CD4-positive, alpha-beta T cell treated with Interleukin-2 at 100 ng/mL for 4 hours (primary cell): ENCODE measurements at places on chromosomes 3 and 15.
A peak's percentile ranks its signal among the peaks of the same experiment; 100 is the strongest.

DNA sequence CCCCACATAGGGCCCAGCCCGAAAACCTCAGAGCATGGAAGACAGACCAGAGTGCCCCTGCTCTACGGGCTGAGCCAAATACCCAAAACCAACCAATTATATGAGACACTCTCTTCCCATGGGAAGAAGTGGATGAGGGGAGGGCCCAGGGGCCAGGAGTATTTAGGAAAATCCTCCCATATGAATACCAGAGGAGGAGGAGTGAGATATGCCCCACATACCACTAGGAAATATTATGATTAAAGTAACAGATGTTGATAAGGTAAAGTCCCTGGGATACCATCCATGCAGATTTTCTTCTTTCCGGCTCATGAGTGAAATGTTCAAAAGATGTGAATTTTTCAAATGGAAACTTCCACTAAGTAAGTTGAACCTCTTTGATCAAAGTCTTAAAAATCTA is 50.4 kb downstream of the MESD start:
- DNase-seq = no peak

DNA sequence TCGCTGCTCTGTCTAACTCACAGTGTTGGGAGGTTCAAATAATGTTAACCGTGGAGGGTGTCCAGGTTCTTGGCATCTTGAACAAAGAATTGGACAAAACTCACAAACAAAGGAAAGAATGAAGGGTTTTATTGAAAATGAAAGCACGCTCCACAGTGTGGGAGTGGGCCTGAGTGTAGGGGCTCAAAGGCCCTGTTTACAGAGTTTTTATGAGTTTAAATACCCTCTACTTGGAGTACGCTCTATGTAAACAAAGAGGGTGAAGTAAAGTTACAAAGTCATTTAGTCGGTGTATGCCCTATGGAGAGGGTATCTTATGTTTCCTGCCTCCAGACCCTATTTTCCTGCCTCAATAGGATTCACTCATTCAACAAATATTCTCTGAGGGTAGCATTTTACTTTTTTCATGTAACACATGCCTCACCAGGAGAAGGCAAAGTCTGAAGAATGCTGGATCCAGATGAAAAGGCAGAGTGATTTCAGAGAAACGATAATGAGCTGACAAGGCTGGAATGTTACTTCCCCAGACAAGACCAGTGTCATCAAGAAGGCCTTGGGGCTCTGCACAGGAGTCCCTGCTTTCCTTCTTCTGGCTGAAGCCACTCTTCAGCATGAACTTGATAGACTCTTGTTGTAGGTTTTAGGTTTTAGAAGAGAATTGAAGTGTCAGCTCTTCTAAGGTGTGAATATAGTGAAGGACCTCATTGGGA is 163.6 kb downstream of the FAM43A start:
- DNase-seq = no peak

GRCh38 chr15:98529205-98530145 is 118.9 kb upstream of the IGF1R start:
- no peak for DNase-seq

GRCh38 chr3:43326891-43327581 is 40.7 kb downstream of the SNRK start:
- peak; percentile 25 for DNase-seq

- no peak for DNase-seq
Observed at GRCh38 chr15:85658816-85659215, 135.9 kb downstream of the KLHL25 start.
